NCI-H1092 treated with DMSO at 0.1 percent for 48 hours (cell line): ENCODE measurements at places on chromosomes 7 and 10.

DNA sequence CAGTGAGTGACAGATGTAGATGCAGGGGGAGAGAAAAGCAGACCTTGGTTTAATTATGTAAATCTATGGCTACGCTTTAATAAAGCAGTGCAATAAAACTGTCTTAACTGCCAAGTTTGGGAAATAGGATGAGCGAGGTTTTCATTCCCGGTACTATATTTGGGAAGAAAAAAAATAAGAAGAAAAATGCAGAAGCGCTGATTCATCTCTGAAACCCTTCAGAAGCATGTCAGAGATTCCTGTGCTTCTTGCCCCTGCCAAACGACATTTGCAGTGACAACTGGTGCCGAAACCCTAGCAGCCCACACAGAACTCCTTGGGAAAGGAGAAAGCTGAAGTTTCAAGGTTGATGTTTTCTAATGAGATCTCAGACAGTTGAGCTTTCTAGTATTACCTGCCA, 380.7 kb downstream of the REEP3 start:
- DNase-seq = no peak

DNA sequence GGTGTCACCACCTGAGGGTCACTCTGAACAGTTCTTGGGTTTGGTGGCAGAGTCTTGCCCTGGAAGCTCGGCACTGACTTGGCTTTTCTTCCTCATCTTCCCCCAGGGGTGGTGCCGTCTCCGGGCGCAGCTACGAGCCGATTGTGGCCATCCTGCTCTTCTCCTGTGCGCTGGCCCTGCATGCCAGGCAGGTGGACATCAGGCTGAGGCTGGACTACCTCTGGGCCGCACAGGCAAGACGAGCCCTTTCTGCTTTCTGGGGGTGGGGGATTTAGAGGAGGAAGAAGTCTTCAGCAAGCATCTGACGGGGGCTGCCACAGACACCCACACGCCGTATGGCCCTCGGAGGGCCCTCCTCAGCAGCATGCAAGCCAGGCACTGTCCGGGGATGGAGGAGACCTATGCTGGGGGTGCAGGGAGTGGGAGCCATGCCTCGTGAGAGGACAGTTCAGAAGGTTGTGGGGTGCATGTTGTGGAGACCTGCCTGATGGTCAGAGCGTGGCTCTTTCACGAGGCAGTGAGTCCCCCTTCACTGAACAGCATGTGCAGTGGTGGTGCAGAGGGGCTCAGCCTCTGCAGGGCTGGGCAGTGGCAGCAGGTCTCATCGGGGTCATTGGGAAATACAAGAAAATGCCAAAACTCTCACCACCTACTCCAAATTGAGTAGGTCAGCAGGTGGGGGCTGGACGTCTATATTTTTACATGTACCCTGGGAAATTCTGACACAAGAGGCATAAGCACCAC, 112.4 kb downstream of the ADCY1 start:
- no peak for DNase-seq

DNA sequence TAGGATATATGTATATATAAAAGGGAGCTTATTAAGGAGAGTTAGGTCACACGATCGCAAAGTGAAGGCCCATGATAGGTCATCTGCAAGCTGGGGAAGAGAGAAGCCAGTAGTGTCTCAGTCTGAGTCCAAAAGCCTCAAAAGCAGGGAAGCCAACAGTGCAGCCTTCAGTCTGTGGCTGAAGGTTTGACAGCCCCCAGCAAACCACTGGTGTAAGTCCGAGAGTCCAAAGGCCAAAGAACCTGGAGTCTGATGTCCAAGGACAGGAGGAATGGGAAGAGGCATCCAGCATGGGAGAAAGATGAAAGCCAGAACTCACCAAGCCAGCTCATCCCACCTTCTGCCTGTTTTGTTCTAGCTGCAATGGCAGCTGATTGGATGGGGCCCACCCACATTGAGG, 88.9 kb upstream of the TBX20 start:
- no peak for DNase-seq

DNA sequence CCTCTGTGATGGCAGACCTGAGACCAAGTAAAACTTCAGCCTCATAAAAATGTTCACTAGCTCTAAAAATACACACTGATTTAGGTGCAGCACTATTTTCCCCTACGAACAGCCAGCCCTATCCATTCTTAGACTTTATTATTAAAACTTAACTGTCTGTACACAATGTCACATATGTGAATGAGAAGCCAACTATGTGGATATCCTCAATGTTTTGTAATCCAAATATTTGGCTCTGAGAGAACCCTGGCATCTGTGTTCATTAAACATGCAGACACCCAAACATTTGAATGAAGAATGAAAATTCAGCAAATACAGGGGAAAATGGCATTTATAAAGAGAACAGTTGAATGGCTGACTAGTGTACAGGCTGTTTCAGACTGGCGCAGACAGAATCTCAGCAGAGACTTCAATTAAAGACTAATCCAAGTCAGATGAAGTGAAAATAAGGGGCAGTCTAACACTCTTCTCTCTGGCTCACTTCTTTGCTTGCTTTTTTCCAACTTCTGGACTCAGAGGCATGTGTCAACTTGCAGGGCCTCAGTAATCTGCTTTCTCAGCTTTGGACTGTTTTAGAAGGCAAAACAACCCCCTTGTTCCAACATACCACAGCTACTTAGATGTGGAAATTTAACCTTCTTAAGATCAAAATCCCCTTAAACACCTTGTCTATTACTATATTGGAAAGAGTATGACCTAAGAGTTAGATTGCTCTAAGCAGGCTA, 47.4 kb upstream of the FAM180A start:
- DNase-seq = no peak

DNA sequence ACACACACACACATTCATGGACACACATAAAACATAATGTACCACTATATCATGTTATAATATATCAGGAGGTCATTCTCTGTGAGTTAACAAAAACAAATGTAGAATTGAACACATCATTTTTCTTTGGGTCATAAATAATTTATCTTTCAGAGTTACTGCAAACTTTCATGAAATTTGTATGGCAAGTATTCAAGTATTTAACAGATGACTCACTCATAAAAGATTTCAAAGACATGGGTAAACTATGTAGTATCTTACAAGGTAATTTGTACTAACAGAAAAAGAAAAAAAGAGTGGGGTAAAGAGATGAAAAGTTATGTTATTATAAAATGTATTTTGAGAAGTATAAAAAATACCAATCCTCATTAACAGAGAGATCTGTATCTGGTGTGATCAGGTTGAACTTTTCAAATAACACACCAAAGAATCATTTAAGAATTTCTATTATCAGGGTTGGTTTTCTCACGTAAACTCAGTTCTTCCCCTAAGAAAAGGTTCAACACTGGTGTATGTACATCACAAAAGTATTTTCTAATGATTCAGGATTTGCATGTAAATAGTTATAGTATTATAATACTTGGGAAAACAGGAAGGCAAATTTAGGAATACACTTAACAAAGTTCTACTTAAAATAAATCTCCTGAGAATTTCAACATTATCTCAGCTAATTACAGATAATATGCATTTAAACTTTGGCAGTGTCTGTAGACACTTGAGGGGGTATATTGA, 933.1 kb upstream of the LRRN3 start:
- DNase-seq = no peak
